Right lobe of liver (tissue), 6 donors: ENCODE measurements at places on chromosomes 7 and 10.

DNA sequence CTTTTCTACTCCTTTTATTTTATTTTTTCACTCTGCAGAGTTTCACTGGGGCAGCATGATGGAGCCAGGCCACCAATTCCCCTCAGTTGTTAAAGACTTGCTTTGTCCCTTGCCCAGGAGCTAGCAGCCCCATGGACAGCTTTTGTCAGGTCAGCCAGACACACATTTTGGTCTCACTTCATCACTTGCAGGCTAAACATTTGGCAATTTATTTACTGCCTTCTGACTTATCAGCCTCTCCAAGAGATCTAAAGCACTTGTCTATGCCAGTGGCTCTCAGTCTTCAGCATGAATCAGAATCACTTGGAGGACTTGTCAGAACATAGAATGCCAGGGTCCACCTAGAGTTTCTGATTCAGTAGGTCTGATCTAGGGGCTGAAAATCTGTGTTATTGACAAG lies 66.4 kb upstream of the GDF10 start:
- no peak for DNase-seq

- DNase-seq: no peak
Observed at GRCh38 chr7:159067576-159068487, 76.8 kb downstream of the VIPR2 start.

DNA sequence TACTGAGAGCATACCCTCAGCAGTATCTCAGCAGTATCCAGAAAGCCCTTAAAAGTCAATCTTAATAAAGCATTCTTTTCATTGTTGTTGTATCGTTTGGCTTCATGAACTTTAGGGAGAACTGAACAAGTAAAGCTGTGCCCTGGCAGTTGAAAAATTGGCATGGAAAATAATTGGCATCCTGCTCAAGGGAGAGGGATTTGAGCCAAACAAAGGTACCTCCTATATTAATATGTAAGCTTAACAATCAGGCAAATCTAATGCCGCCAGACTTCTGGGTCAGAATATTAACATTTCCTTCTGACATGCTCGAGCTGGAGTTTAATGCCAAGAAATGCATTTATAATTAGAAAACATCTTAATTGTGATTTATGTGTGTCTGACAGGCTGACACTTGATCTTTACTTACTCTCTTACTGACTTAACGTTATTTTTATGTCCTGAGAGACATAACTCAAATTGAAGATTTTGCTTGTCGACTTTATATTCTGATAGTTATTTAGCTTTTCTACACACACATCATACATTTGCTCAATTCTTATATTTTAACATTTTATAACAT lies 42.1 kb upstream of the PCDH15 start:
- DNase-seq: no peak

- DNase-seq: peak; percentile 52
Observed at GRCh38 chr7:157675427-157675927, 338.7 kb downstream of the DNAJB6 start.

DNA sequence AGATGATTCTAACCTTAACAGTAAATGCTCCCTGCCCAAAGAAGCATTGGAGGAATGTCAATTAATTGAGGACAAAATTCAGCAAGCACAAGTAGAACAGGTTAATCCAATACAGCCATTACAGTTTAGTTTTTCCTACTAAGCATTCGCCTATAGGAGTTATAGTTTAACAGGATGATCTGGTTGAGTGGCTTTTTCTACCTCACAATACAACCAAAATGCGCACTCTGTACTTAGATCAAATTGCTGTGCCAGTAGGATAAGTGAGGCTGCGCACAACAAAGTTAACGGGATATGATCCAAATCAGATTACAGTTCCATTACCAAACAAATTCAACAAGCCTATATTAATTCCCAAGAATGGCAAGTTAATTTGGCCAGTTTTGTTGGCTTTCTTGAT lies 117.1 kb upstream of the TRIM24 start:
- DNase-seq: no peak

DNA sequence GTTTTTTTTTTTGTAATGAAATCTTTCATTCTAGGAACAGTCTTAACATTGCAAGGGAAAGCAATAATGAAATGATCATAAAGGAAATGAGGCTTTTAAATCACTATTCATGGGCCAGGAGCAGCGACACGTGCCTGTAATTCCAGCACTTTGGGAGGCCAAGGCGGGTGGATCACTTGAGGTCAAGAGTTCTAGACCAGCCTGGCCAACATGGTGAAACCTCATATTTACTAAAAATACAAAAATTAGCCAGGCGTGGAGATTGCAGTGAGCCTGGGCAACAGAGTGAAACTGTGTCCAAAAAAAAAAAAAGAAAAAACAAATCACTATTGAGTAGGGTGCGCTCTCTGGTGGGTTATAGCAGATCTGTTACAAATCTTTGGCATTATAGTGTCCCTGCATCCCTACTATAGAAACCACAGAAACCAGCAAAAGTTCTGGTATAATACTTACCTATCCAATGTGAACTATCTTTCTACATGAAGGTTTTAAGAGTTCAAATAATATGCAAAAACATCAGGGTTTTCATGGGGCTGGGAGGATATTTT lies 72.1 kb downstream of the GLI3 start:
- no peak for DNase-seq

- DNase-seq: no peak
Observed at GRCh38 chr10:109071539-109071938, 851.8 kb downstream of the XPNPEP1 start.

DNA sequence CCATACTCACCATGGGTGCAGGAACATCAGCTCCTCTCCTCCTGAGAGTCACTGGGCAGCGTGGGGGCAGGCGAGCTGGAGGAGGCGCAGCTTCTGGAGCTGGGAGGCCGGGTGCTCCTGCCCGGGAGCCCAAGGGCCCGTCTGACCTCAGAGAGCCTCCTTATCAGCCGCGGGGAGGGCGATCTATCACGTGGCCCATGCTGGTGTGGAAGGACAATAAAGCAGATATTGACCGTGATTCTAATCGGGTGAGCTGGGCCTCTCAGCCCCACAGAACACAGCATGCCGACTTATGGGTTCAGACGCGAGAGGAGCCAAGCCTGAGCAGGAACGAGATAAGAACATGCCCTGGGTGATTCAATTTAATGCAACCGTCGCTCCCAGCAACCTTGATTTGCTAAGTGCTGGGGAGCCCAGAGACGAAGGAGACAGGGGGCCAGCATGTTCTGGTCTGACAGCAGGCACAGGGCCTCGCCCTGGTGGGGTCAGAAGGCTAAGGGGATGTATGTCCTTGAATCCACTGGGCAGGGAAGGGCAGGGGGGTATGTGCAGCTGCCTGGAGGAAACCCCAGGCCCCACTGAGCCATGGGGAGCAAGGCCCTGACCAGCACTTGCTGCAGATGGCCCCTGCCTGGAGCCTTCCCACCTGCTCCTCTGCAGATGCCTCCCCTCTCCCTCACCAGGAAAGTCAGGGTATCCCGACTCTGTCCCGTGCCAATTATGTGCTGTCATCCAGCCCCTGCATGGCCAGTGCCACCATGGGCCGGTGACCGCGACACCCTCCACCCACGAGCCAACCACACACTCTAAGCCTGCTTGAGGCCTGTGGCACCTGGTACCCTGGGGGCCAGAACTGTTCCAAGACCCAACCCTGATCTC lies 95.3 kb upstream of the RET start:
- DNase-seq: no peak

DNA sequence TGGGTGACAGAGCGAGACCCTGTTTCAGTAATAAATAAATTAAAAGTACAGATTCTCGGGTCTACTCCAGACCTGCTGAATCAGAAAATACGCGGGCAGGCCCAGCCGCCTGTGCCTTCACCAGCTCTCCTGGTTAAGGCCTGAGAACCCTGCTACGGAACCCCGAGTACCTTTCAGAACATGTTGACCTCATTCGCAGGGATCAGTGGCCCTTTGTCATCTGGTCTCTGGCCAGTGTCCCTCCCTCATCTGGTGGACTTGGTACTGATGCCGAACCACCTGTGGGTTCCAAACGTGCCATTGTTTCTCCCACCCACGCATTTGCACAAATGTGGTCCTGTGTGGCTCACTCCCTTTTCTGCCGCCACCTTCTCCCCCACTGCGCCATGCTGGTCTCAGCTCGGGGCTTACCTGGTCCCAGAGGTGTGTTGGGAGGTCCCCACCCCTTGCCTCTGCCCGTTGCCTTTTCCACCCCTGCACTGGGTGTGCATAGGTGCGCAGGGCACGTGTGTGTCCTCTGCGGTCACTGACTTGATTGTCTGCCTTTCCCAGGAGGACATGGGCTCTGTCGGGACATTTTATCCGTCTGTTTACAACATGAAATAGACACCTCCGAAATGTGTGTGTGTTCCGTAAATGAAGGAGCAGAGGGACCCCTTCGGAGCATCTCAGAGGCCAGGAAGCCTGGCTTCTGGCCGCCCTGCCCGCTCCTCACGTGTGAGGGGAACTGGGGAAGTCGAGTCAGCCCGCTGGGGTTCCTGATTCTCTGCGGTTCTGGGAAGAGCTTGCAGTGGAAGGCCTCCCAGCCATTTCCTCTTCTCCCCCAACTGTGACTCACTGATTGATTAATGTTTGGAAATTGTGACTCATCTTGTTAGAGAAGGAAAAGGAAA lies 135.2 kb downstream of the CUX1 start:
- DNase-seq: peak; percentile 63

DNA sequence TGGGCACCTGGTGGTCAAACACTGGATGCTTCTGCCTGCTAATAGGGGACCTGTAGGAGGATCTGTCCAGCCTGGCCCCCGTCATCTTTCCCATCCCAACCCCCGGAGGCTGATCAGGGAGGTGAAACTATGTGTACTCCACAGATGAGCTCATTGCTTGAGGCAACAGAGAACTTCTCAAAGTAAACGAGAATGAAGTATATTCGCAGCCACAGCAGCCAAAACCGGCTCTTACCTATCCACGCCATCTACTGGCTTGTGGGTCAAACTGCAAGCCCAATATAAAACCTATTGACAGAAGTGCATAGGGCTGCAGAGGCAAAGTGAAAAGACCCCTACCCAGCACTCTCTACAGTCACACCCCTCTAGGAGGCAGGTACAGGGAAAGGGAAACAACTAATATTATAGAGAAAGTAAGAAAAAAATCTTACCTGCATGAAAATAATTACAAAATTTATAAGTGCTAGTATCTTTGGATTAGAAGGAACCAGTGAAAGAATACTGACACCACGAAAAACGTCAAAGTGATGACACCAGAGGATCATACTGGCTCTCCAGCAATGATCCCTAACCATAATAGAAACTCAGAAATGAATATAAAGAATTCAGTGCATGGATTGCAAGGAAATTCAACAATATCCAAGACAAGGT lies 973.5 kb downstream of the ANKRD7 start:
- peak; percentile 27 for DNase-seq

GRCh38 chr7:149544028-149544427 lies 46.4 kb upstream of the ZNF746 start:
- no peak for DNase-seq

DNA sequence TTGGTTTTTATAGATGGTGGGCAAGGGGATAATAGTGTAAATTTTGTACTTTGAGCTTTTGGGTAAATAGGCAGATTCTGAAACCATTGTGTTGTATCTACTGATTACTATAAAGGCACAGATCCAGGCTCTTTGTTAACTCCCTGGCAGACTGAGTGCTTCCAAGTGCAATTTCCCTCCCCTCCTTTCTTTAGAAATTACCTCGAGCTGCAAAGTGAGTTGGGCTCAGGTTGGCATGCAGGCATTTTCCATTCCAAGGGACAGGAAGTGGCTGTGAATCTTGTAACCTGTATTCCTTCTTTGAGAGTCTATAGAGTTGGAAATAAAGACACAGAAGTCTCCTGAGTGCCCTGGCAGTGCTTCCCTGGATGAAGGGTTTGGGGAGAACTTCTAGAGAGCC lies 494.2 kb upstream of the GALNT17 start:
- DNase-seq: no peak

DNA sequence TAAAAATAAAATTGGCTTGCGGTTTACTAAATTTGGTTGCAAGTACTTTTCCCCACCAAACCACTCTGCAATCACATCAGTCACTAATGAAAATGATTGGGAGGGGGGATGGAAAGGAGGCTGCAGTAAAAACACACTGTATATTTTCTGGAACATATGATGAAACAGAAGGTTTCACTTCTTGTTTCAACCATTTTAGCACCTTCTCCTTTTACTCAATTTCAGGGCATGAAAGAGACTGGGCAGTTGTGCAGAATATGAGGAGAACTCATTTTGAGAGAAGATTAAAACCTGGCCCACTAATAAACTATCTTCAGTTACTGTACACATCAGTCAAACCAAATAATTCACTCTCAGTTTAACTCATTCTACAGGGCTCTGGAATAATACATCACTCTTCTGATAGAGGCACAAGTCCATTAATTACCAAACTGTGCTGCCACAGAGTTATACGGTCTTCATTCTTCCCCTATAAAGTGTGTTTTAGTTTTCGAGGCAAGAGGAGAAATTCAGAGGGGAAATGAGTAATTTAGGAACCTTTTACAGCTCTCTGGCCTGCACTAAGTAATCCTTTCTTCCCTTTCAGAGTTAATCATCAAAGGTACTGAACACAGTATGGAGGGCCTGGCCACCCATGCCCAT lies 25.5 kb downstream of the JAZF1 start:
- no peak for DNase-seq

DNA sequence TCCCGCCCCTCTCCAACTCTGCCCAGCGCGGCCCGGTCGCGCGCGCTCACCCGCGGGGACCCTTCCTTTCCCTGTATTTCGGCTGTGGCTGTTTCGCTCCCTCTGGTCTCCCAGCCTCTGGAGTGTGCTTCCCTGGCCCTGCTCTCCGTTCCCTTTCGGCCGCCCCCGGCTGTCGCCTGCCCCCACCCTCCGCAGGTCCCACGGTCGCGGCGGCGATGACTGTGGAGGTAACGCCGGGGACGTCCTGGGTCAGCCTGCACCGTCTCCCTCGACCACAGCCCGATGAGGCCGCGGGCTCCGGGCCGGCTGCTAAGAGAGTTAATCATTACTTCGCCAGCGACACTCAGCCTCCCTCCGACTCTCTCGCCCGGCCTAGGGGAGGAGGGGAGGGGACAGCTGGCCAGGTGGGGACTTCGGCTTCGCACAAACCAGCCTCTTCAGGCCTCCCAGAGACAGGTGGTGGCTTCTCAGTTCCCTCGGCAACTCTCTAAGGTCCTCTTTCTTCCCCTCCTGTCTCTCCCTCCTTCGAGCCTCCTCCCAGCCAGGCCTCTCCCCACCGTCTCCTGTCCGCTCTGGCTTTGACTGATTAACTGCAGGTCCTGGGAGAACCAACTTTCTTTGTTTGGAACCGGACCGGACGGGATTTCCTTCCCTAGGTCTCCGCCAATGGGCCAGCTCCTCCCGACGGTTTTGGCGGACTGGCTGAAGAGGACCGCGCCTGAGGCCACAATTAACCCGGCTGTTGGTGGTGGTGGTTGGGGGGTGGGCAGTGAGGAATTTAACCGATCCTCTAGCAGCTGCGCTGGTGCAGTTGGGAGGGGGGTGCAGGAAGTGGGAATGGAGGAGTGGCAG lies 5.6 kb upstream of the PAX2 start:
- DNase-seq: no peak
